ENCODE measurements at places on chromosomes 3 and 15.

GRCh38 chr3:154121701-154122551 lies 736 bp downstream of the ARHGEF26 start:
- peak; percentile 7 for DNase-seq

- DNase-seq, result no peak
These were observed 695.2 kb downstream of the TUSC7 start for GRCh38 chr3:117404730-117405129.

DNA sequence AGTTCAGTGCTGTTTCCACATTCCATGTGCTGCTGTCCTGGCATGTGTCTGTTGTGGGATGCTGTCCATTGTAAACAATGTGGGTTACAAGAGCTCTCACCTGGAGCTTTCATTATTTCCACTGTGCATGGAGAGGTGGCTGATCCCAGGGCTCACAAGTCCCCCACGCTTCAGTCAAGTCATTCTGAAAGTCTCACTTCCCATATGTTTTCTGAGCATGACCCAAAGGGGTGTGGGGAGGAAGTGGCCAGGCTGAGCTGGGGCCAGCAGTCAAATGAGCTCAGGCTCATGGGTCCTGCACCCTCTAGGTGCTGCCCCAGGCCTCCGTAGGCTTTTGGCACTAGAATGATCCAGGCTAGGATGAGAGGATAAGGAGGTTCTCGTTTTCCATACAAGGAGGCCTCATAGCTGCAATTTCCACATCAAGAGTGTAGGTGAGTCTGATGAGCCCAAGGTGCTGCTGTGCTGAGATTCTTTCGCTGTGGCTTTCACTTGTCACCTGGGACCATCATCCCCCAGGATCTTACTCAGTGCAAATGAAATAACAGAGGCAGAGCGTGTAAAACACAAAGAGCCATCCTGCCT lies 22.0 kb downstream of the STARD5 start:
- peak; percentile 78 for DNase-seq

DNA sequence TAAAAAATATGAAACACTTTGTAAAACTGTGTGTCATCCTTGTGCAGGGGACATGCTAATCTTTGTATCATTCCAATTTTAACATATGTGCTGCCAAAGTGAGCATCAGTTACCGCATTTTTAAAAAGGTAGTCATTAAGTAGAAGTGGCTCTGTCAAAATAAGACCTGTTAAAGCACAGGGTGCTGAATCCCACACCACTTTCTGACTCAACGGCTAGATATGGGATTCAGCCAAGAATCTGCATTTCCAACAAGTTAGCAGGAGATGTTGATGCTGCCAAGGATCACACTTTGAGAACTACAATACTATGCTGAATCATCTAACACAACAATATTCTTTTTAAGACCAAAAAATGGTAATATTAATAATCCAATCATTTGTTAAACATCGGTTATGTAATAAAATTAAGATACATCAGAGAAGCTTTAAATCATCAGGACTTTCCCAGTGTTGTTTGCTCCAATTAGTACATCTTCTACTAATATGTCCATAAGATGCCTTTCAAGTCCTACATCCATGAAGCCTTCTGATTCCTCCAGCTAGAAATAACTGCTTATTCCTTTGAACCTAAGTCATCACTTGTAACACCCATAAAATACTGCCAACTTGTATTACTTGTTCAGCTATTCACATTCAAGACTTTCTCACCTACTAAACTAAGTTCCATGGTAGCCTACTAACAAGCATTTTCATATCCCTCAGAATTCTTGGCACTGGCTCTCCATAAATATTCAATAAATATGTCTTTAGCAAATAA lies 71.1 kb downstream of the TBL1XR1 start:
- no peak for DNase-seq

DNA sequence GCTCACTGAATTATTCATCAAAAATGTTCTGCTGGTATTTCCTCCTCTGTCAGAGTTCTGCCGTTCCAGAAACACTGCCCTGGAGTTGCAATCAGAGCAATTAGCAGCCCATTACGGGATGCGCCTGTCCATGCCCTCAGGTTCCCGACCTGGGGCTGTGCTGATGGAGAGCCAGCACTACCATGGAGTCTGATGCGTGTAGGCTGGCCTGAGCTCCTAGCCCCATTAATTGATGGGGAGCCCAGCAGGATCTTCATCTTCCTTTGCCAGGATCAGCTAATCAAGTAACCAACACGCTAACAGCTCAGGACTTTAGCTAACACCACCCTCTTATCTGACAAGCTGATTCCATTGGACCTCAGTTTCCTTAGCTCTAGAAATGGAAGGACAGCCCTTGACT lies 164.2 kb downstream of the ABHD5 start:
- DNase-seq, result no peak

- no peak for DNase-seq
These were observed 226.1 kb downstream of the ADAMTS17 start for GRCh38 chr15:100115711-100116090.

DNA sequence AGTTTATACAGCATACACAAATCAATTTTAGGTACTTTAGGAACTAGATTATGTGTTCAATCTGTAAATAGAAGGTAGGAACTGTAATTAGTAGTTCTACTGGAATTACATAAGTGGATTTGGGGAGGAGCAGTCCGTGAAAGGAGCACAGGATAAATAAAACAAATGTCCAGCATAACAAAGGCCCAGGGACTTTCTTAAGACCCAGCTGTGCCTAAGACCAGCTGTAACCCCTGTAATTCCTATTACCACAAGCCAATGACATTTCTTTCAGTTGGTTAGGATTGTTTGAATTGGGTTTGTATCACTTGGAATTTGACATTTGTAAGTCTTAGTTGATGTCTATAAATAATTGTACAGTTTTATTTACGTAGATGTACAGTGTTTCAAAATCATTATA lies 4.8 kb upstream of the ZBTB20 start:
- DNase-seq, result no peak

DNA sequence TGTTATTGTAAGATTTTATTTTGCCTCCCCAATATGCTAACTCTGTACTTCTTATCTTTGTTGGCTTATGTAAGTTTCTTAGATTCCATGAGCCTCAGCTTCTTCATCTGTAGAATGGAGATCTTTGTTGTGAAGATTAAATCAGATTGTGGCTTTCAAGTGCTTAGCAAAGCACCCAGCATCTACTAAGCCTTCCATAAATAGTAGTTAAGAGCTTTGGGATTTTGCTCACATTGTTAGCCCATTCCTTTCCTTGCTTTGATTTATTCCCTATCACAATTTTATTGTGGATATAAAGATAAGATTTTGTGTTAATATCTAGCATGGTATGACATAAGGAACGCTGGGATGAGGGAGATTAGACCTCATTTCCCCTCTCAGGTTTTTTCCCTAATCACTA lies 501.4 kb downstream of the PYDC2 start:
- DNase-seq, result no peak

DNA sequence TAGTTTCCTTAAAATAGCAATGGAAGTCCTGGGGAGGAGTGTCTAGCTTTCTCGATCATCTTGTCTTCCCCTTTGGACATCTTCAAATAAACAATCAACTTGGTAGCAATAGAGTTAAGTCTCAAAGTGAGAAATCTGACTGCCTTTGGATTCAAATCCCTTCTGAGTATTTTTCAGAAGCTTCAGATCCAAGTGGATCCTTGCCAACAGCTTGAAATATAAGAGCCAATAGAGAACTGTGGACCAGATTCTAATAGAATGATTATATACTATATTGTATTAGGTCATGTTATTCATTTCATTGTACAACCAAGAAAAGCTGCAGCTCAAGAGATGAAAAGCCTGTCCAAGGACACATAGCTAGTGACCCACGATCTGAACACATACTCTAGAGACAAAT lies 60.2 kb downstream of the SYNPR start:
- DNase-seq, result no peak

DNA sequence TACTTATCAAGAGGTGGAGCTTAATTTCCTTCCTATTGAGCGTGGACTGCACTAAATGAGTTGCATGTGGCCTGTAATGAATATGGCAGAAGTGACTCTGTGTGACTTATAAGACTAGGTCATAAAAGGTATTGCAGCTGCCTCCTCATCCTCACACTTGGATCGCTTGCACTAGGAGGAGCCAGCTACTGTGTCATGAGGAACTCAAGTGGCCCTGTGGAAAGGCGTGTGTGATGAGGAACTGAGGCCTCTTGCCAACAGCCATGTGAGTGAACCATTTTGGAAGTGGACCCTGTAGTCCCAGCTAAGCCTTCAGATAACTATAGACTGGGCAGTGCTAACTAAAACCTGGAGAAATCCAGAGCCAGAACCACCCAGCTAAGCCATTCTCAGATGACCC lies 7.1 kb upstream of the SLC30A4 start:
- no peak for DNase-seq

- no peak for DNase-seq
These were observed 37.9 kb downstream of the GLDN start for GRCh38 chr15:51379390-51379789.

GRCh38 chr3:2921903-2922302 lies 188.3 kb downstream of the IL5RA start:
- DNase-seq, result no peak

DNA sequence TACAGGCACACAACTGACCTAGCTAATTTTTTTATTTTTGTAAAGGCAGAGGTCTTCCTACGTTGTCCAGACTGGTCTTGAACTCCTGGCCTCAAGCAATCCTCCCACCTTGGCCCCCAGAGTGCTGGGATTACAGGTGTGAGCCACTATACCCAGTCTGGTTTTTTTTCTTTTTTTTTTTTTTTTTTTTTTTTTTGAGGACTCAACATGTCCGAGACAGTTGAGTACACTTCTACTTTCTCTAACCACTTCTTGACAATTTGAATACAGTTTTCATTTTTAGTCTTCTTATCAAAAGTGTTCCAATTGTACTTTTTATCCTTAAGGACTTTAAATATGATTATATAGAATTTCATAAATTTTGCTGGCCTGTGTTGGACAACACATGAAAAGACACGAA lies 7.4 kb upstream of the GSK3B start:
- no peak for DNase-seq

GRCh38 chr15:25088261-25088790 lies 133.5 kb downstream of the SNRPN start:
- no peak for DNase-seq

GRCh38 chr15:42083916-42084315 lies 10.4 kb downstream of the PLA2G4D start:
- no peak for DNase-seq

DNA sequence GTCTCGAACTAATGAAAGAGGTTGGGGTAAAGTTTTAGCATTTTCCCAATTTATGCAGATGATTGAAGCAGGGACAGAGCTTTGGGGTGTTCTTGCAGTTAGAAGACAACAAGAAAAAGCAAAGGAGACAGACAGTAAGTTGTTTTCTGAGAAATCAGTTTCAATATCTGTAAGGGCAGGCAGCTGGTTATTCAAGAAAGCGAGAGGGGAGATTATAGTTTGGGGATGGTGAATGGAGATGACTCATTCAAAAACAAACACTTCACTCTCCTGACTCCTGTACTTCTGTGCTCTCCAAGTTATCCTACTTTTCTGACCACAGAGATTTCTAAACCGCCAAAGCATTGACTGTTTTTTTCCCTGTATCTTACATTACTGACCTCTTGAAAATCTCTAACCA lies 352.0 kb downstream of the GAP43 start:
- no peak for DNase-seq

DNA sequence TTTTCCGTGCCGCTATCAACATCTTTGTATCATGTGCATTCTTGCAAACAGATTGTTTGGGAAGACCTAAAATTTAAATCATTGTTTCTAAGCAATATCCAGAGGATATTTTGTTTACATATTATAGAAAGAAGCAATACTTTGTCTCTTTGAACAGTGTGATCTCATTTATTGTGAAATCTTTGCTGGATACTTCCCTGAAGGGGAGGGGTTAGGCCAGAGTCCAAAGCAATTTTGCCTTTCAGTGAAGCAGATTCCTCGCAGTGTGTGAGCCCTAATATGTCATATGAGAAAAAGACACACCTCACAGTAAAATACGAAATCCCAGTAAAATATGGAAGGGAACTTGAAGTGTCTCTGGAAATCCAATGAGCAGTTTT lies 158.7 kb upstream of the SLCO3A1 start:
- no peak for DNase-seq

- DNase-seq, result no peak
These were observed 37.8 kb upstream of the HRH1 start for GRCh38 chr3:11116336-11117059.

DNA sequence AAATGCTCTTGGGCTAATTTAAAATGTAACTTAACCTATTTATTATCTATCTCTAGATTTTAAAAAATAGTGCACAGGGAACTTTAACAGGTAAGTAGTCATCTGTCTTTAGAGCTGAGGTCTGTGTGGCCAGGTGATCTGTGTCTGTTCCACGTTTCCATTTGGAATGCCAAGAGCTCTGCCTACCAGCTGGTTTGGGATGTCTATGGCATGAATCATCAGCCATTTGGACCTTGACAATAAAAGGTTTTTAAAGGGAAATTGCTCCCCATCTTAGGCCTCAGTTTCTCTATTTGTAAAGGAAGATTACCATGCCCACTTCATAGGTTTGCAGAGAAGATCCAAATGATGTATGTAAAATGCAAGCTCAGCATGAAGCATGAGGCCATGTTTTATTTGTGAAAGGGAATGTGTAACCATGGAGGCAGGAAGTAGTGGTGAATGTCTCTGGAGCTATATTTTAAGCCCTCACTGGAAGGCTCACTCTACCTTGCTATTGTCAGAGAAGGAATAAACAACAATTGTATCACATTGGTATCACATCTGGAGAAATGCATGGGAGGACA lies 548.1 kb upstream of the LMCD1 start:
- DNase-seq, result no peak

- peak; percentile 11 for DNase-seq
These were observed 216.9 kb downstream of the IGSF11 start for GRCh38 chr3:118817748-118818165.

GRCh38 chr3:12869035-12869621 lies 27.8 kb upstream of the RPL32 start:
- peak; percentile 27 for DNase-seq

DNA sequence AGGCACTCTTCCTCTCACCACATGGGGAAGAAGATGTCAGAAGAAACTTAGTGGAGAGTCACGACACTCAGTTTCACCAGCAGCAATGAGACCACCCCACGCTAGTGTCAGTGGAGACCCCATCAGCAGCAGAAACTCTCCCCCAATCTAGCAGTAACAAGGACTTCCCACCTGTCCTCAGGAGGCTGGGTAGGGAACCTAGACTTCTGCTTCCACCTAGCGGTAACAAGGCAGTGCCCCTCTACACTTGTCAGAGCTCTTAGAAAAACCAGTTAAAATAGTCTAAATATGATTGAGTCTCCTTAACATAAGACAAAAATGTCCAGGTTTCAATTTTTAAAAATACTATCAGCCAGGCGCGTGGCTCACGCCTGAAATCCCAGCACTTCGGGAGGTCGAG lies 57.3 kb downstream of the TRAT1 start:
- no peak for DNase-seq

DNA sequence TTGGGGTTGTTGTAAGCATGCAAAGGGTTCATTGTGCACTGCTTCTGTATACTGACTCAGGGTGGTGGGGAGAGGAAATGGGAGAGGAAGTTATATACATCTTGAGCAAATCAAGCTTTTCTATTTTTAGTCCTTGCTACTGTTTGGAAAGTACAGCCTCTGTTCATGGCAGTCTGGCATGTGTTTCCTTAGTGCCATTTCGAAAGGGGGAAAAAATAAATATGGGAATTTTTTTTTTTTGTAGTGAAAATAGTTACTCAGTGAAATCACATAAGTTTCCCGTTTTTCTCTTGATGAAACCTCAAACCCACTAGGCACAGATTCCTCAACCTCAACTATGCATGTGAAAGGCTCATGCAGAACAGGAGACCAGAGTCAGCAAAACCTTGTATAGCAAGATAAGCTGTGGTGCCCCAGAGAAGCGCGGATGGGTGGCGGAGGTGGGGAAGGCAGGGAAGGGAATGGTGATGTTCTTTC lies 353.3 kb downstream of the LPP start:
- peak; percentile 9 for DNase-seq

- no peak for DNase-seq
These were observed 52.5 kb downstream of the ADCY5 start for GRCh38 chr3:123396171-123397049.
